ENCODE measurements at places on chromosomes 4 and X.

DNA sequence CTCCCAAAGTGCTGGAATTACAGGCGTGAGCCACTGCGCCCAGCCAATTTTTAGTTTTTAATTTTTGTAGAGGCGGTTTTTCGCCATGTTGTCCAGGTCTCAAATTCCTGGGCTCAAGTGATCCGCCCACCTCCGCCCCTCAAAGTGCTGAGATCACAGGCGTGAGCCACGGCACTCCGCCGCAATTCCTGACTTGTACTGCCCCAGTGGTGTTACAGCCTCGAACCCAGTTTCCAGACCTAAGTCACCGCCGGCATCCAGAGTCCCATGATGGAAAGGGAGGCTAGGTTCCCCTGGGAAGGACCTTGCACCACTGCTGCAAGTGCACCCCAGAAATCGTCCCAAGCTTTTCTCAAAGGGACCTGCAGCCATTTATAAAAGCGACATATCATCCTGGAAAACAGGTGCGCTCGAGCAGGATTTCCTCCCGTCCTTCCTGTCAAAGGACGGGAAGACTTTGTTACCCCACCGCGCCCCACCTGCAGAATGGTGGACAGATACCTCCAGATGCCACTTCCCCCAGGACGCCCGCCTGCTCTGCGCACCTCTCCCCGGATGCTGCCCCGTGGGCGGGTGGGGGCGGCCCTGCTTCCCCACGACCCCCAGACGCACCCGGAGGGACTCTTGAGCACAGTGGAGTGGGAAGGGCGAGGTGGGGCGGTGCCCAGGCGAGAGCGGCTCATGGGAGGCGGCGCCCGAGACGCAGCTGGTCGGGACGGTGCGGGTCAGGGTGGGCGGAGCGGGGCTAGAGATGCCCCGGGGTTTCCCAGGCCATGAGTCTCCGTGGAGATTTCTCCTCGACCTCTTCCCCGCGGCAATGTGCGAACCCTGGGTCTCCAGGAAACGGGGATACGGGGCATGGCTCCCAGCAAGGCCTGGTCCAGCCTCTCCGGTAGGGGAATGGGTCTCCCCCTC, 947 bp upstream of the RPL10 start:
- peak; percentile 84 for DNase-seq

DNA sequence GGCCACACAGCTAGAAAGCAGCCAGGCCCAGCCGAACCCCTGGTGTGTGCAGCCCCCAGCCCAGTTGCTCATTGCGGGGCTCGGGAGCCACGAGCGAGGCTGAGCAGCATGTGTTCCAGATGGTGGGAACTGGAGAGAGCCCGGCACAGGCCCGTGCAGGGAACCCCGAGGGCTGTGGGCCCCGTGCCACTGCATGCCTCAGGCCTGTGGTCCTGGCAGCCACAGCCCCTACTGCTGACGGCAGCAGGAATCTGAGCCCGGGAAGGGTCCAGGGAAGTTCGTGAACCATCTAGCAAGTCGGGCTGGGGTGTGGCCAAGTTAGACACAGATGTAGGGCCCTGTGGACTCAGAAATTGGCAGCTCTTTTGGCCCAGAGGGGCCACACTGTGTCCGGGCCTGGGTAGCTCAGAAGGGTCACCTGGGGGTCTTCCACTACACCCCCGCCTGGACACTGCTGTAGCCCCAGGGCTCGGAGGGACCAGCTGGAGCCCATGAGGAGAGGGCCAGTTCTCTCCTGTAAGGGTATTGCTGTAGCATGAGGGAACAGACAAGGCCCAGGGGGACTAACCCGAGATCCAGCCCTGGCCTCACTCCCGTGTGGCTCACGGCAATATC, 12.1 kb downstream of the HTRA3 start:
- no peak for DNase-seq

- DNase-seq, result peak; percentile 51
Measured at GRCh38 chr4:181693517-181693916, 549.7 kb upstream of the TENM3 start.

DNA sequence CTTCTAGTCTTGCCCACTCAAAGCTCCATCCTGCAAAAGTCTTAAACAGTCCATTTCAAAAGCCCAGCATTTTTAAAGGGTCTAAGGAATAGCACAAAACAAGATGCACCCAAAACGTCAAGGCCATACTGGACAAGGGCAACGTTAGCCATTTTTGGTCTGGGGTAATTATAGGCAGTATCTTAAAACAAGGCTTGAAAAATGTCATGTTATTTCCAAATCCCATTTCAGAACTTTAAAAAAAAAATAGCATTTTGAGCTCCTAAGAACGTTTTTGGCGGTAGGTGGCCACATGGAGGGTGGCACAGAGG, 584 bp upstream of the TMEM165 start:
- no peak for DNase-seq

DNA sequence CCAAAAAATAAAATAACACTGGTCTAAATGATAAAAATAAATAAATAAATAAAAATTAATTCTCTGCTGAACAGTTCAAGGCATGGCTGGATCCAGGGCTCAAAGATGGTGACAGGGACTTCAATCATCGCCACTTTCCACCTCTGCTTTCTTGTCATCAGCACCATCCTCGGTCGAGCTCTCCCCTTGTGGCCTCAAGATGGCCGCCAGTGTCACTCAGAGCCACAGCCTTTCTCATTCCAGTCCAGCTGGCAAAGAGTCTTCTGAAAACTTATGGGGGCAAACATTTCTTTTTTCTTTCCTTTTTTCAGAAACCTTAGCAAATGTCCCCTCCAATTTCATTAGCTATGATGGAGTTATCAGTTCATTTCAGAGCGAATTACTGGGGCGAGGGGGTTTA, 119.5 kb downstream of the RAB28 start:
- no peak for DNase-seq

GRCh38 chrX:74509989-74510388, 88.7 kb downstream of the SLC16A2 start:
- no peak for DNase-seq

DNA sequence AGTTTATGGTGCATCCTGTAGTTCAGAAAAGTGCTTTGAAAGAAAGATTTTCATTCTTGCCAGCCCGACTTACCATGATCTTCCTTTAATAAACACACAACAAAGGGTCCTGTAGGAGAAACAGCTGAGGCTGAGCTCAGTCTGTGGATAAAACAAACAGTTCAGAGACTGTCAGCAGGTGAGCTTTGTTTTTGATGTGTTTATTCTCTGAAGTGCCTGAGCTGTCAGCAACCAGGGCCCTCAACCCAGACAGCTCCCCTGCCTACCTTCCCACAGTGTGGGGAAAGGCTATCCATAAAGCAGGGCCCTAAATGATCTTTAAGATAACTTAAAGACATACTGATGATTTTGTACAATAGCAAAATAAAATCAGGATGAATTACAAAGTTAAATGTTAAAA, 459.2 kb upstream of the GALNT7 start:
- DNase-seq, result peak; percentile 66

DNA sequence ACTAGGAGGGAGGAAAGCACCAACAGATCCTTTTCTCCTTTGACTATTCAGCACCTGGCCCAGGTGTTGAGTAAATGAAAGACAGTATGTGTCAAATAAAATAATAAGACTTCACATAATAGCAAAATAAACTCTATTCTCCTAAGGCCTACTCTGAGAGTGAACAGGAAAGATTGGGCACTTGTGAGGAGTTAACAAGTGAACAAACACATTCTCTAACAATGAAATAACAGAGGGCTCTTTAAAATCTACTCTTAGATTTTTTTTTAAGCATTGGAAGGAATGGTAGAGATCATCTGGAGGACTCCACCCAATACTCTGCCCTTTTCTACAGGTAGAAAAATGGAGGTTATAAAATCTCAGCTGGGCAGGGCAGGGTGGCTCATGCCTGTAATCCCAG, 39.1 kb upstream of the NOCT start:
- DNase-seq, result no peak

- no peak for DNase-seq
Measured at GRCh38 chr4:40747207-40747835, 2.4 kb upstream of the NSUN7 start.

DNA sequence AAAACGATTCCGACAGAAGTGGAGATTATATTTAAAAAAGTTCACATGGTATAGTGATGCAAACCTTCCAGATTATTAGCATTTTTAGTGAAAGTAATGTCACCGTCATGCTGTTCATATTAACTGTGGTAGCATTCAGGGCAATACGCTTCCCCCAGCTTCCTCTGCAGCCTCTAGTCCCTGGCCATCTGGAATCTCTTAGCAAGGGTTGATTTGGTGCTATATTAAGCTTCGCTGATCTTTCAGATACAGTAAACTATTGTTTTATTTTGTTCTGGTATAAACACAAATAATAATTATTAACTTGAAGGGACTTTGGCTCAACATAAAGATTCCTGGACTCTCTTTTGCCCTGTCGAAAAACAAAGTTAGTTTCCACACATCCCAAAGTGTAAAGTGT, 1080.5 kb upstream of the TENM3 start:
- no peak for DNase-seq

GRCh38 chr4:26161030-26161824, 159.6 kb upstream of the RBPJ start:
- peak; percentile 77 for DNase-seq

DNA sequence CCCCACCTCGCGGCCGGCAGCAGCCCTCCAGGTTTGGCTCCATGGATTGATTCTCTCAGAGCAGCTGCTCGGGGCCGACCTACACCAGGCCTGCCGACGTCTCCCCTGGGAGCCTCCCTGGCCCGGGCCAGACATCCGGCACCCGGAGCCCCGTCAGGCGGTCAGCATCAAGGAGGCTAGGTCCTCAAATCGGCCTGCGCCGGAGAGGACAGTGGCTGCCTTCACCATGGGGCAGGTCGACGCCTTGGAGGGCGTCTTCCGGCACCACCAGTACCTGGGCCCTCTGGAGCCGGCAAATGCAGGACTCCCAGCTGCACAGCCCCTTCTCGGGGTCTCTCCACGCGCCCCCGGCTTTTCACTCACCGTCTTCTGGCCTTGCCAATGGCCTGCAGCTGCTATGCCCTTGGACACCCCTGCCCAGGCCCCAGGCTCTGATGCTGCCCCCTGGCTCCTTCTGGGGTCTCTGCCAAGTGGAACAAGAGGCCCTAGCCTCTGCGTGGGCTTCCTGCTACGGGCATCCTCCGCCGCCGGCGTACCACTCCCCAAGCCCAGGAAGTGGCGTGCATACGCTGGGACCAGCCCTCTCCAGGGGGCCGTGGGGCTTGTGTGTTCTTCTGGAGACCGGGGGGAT, 341.8 kb downstream of the MAGEB5 start:
- DNase-seq, result no peak

DNA sequence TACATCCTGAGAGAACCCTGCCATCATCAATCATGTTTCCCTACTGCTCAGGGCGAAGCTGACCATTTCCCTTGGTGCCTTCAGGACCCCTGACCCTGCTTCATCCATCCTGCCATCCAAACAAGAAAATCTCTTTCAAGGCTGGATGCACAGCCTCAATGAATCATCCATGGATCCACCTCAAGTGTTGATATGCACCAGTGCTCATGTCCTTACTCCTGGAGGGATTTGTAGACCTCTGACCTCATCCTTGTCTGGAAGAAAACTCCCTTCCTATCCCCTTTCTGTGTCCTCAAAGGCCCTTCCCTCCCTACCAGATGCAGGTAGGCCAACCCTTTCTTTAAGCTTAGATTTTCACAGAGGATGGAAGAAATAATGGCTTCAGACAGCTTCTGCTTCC, 24.6 kb downstream of the BEX3 start:
- DNase-seq, result no peak

GRCh38 chrX:132505116-132505515, 16.3 kb upstream of the MBNL3 start:
- no peak for DNase-seq

- no peak for DNase-seq
Measured at GRCh38 chr4:181619651-181620050, 623.6 kb upstream of the TENM3 start.

GRCh38 chrX:11770320-11770719, 12.3 kb downstream of the MSL3 start:
- DNase-seq, result peak; percentile 63

GRCh38 chrX:10377427-10377826, 220.7 kb downstream of the CLCN4 start:
- no peak for DNase-seq

GRCh38 chr4:77861495-77861894, 1.1 kb upstream of the MRPL1 start:
- no peak for DNase-seq

DNA sequence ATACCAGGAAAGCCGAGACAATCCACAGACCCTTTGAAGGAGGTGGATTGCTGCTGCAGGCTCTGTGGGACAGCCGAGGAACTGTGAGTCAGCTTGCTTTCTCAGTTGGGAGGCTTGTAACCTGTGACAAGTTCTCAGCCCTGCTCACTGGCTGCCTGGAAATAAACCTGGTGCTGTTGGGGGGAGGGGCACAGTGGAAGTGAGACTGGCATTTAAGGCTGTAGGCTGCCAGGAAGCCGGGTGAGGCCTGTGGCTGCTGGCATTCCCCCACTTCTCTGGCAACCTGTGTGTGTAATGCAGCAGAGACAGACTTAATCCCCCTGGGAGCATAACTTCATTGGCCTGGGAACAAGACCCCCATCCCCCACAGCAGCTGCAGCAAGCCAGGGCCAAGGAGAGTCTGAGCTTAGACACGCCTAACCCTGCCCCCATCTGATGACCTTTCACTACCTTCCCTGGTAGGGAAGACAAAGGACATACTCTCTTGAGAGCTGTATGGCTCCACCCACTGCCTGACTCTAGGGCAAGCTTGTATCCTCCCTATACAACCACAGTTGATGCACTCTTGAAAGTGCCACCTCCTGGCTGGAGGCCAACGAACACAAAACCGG, 64.1 kb downstream of the ALPK1 start:
- DNase-seq, result peak; percentile 91

- no peak for DNase-seq
Measured at GRCh38 chrX:134194915-134195314, 42.1 kb upstream of the CCDC160 start.

DNA sequence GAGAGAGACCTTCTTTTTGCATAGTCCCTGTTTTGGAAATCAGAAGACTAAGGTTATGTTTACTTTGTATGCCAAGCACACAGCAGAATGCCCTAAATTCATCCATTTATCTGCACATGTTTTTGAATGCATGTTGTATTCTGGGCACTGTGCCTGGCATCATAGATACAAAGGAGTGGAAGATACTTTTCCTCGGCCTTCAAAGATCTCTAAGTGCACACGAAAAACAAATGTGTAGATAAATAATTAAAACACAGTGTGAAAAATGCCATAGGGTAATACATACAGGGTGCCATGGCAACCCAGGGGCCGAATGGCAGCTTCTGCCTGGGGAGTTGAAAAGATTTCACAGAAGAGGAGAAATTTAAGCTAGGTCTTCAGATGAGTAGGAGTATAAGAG, 390.6 kb upstream of the ATOH1 start:
- DNase-seq, result no peak

DNA sequence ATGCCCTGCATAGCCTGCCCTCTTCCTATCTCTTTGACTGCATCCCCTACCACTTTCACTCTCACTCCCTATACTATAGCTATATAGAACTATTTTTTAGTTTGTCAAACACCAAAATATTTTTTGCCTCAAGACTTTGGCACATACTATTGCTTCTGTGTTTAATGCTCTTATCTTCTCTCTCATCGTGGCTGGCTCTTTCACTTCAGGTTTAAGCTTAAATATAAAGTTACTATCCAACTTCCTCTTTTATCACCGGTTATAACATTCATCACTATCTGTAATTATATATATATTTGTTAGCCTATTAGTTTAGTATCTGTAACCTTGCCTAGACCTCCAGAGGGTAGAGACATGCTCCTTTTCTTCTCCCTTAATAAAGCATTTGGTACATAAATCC, 11.5 kb upstream of the HMGB2 start:
- DNase-seq, result no peak
